ENCODE measurements at places on chromosomes 2 and 18.

DNA sequence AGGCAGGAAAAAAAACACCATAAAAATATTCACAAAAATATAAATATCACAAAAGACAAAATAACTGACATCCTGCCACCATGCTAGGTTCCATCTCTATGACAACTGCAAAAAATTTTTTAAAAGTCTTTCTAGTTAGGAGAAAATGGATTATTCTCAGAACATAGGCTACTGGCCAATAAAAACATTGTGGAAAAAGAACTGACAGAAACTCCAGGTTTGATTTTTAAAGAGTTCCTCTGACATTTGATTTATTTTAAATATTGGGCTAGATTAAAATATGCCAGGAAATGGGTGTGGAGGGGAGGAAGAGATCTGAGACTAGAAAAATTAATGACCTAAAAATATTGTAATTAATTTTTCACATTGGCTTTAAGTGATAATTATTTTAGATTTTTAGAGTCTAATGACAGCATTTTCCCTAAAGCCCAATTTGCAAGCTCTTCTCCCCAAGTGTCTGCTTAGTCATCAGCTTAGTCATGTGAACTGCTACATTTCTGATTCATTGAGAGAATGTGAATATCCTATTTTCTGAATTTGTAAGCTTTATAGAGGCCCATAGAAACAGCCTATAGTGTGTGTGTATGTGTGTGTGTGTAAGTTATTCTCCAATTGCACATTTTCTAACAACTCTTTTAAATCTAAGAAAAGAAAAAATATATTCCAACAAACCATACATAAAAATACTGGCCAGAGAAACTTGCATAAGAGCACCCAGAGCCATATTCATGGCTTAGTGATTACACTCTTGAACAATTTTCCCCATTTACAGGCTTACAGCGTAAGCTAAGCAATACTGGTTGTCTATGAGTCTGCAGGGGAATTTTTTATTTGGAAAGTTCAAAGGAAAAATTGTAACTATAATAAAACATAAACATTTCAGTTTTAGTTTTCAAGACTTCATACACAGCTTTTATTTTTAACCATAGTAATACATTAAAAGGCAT is 48.4 kb downstream of the TMEFF2 start:
- DNase-seq, result no peak

DNA sequence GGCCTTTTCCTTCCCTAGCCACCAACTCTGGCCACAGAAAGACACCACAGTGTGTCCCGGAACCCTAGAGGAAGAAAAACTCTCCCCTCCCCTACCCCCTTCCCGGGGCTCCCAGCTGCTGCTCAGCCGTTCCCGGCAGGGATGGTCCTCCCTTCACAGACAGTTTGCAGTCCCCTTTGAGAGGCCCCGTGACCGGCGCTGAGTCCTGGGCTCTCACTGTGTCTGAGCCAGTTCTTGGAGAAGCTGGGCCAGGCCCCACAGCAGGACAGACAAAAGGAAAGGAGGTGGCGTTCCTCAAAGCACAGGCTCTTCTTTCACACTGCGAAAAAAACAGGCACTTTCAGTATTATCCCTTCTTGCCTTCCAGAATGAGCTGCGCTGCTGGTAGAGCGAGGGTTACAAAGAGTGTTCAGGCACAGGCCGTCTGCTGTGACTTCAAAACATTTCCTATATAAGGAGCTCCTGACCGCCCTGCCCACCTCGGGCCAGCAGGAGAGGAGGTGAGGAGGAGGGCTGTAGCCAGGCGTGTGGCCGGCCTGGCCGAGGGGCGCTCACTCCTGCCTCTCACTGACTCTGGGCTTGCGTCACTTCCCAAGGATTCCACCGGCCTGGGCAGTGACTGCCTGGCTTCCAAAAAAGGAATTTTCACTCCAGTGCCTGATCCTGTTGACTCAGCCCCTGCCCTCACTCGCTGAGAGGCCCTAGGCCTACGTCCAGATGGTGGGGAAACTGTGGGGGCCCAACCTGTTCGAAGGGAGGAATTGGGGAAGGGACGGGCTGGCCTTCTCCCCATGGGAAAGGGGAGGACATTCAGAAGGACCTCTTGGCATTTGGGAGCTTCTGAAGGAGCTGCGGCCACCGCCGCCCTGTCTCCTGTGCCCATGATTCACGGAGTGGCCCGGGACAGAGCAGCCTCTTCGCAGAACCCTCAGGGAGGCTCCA is 24.9 kb downstream of the CIDEA start:
- no peak for DNase-seq

DNA sequence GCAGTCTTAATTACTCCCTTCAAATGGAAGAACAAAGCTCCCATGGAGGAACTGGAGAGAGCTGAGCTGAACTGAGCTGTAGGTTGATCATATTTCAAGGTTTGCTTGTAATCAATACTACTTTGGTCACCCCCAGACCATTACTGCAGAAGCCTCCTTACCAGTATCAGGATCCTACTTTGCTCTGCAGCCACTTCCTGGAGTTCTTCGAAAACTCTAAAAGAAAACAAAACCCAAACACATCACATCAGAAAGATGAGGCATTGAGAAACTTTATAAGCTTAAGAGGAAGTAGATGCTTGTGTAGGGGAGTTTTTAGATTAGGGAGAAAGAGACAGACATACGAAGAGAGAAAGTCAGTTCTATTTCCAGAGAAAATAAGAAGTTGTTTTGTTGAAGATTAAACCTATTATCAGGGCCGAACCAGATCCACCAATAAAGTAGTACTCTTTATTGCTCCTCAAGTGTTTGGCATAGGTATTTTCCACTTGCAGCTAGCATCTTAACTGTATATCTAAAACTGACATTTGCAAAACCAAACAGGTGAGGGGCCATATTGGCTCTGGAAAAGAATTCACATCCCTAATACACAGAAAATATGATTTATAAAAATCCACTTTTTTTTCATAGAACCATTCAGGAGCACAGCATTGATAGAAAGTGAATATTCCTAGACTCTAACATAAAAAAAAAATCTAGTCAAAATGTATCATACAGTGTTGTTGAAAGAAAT is 166.9 kb upstream of the KLF7 start:
- DNase-seq, result no peak

GRCh38 chr18:9716780-9717563 is 8.9 kb downstream of the RAB31 start:
- DNase-seq, result no peak
